Stimulated activated CD8-positive, alpha-beta memory T cell treated with anti-CD3 and anti-CD28 coated beads, Interleukin-7, amount 100 ng/mL, for 1 hour (primary cell): ENCODE measurements at places on chromosomes 4 and X.

DNA sequence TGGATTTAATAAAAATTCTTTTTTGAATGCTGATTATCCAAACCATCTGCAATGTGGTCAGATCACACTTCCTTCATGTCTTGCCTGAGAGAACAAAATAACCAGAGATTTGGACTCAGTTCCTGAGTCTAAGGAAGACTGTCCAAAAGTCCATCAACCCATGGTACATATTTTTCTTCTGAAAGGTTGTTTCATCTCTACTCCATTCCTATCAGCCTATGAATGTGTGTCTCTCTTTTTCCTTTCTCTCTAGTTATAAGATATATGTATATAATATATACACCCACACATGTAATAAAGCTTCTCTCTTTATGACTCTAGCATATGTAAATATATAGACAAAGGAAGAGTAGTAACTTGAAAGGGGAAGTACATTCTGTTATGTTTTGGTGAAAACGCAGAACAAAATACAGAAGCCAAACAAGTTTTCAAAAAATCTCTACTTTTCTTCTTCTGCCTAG lies 226.9 kb downstream of the ARHGAP24 start:
- no peak for DNase-seq

DNA sequence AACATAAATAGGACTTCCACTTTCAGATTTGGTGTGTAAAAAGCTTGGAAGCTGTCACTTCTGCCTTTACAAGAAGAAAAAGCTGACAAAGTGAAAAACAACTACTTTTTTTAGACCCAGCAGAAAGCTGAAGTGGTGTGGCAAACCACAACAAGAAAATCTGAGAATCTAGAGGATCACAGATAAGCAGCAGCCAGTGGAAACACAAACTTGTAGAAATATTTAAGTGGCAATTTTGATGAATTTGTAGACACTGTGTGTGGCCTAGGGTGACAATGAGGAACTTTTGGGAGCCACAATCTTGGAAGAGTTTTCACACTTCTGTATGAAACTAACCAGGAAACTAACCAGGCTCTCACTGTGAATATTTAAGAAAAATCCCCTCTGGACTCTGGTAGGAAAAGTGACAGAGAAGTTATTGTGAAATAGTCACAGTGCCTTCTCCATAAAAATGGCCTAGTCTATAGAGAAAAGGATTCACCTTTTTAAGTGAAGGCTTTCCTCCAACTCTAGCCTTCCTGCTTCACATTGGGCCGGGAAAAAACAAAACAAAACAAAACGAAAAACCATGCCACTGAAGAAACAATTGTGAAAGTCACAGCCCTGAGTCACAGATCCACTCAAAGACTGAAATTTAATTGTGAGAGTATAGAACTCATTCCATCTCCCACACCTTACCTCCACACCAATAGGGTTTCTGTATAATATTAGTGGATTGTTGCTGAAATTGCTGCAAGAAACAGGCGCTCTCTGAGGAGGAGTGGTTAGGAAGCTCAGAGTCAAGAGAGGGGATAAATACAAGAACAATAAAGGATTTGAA lies 26.7 kb upstream of the GUCY1A1 start:
- no peak for DNase-seq

DNA sequence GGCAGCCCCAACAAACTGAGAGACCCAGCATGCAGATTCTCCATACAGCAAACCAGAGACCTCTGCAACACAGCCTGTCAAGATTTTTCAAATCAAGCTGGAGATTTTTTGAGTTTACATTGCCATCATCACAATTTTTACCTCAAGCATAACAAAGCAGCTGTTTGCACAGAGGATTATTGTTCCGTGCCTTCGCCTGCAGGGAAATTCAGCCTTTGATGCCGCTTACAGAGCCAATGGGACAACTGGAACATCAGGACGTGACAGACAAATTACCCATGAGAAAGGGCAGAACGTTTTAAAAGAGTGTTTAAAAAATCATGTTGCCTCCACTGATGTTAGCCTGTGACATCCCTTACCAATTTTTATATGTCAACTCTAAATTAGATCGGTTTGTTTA lies 363.7 kb downstream of the FBXW7 start:
- DNase-seq, result no peak

DNA sequence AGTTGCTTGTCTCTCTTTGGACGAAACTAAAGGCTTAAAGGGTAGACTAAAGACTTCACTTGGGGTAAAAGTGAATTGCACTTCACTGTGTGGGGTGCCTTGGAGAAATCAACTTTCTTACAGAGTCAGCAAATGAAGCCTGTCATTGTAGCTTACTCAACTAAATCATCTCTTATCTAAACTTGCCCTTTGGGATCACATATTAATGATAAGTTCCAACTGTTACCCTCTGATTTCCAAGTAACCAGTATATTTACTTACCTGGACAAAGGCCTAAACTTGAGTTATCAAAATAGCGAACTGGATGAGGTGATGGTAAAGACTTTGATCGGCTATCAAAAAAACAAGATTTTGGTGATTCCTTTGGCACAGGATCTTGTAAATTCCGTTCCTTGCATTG lies 8.9 kb upstream of the BDH2 start:
- DNase-seq, result no peak

DNA sequence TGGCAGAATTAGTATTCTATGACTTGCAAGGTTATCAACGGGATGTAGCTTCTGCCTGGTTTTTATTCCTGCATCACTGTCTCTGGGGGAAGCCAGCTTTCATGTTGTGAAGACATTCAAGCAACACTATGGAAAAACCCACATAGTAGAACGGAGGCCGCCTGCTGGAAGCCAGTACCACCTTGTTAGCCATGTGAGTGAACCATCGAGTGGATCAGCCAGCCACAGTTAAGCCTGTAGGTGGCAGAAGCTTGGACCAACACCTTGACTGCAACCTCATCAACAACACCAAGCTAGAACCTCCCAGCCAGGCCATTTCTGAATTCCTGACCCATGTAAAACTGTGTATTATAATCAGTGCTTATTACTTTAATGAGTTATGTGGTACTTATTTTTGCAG lies 538.2 kb downstream of the KCNIP4 start:
- no peak for DNase-seq

GRCh38 chr4:17117746-17118145 lies 219.3 kb upstream of the LDB2 start:
- DNase-seq, result no peak

DNA sequence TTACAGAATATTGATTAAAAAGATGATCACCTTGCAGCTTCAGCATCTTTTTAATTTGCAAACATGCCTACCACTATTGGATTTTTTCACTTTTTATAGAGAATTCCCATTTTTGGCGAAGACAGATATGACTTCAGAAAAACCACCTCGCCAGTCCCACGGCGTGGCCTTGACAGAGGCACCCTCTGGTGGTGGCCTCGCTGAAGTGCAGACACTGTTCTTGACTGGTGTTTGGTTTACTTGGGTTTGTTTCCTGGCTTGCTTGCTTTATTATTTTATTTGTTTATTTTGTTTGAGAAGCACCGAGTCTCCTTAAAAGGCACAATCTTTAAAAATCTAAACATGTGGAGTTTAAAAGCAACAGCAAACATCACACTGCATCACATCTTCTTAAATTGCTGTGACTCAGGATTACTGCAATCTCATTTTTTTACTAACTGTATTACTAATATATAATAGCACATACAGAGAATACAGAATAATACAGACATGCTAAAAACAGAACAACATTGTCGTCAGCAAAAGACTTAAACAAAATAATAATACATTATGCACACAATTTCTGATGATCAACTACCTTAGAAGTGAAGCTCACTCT lies 13.1 kb upstream of the AMTN start:
- DNase-seq, result peak; percentile 30

GRCh38 chrX:38880296-38880854 lies 79.1 kb downstream of the MID1IP1 start:
- DNase-seq, result no peak

DNA sequence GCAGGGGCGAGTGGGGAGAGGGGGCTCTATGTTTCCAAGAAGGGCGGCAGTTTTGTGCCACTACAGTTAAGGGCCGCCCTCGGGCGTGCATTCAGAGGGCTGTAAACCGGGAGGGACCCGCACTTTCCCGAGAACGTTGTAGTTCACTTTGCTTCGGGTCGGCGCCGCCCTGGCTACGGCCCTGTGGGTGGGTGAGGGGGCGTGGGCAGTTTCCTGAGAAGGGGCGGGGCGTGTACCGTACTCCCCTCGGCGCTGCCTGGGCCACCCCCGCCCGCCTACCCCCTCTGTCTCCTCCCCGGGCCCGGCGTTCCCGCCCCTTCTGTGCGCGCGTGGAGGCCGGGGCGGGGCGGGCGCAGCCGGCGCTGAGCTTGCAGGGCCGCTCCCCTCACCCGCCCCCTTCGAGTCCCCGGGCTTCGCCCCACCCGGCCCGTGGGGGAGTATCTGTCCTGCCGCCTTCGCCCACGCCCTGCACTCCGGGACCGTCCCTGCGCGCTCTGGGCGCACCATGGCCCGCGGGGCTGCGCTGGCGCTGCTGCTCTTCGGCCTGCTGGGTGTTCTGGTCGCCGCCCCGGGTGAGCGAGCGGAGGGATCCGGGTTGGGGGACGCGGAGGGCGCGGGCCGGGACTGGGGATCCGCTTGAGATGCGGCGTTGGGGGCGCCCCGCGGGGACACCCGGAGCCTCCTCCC lies at the start of gene CD99:
Gene CD99, plus strand, starts transcription at position 440 of the 687 bp plus-strand sequence. Its CDS starts 66 bp downstream, at position 506.
- DNase-seq, result peak; percentile 82

- DNase-seq, result no peak
Measured at GRCh38 chrX:109344678-109345077, 137.2 kb downstream of the GUCY2F start.

GRCh38 chr4:16643893-16644292 lies 254.6 kb downstream of the LDB2 start:
- no peak for DNase-seq

DNA sequence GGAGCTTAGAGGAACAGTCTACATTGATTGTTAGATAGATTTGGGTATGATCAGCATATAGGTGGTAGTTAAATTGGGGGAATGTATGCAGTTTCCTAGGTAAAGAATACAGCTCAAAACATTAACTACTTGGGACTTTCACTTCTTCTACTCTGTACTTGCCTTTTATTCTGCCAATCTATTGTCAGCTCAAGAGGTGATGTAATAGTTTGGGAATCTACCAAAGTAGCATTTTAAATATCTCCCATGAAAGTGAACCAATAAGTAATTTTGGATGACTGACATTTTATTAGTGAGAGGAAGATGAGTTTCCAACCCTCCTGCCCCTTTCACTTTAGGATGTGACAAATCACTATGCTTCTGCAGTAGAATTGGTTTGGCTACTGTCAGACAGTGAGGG lies 43.4 kb downstream of the NUDT6 start:
- no peak for DNase-seq
